Right atrium auricular region (tissue), 2 donors: ENCODE measurements at places on chromosomes 7 and 10.

DNA sequence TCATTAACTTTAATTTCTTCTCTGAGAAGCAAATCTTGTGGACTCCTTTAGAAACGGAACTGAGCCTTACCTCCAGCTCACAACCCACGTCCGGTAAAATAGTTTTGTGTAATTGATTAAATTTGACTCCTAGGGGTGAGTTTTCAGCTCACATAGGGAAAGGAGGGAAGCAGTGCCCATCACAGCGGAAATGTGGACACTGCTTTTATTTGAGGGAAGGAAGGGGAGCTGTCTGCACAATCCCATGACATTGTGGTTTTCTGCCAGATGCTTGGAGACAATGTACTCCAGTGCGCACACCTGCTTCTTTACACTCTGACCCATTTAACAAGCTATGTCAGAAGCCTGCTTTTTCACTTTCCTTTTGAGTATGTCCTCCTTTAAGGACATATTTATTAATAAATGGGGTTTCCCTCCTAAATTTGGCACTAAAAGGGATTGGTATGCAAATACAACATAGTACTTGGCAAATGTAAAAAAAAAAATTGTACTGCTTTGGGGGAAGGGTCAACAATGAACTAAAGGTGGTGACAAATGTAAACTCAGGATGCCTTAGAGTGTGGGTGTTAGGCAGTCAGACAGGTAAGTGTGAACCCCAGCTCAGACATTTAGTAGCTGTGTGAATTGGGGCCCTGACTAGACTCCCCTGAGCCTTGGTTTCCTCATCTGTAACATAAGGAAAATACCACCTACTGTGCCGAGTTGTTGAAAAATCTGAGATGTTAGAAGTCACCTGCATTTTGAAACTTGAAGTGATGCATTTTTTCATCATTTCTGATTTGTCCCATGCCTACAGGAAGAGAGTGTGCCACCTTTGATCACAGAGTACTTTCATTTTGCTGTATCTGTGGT, 90.2 kb upstream of the KLF6 start:
- peak; percentile 57 for DNase-seq

DNA sequence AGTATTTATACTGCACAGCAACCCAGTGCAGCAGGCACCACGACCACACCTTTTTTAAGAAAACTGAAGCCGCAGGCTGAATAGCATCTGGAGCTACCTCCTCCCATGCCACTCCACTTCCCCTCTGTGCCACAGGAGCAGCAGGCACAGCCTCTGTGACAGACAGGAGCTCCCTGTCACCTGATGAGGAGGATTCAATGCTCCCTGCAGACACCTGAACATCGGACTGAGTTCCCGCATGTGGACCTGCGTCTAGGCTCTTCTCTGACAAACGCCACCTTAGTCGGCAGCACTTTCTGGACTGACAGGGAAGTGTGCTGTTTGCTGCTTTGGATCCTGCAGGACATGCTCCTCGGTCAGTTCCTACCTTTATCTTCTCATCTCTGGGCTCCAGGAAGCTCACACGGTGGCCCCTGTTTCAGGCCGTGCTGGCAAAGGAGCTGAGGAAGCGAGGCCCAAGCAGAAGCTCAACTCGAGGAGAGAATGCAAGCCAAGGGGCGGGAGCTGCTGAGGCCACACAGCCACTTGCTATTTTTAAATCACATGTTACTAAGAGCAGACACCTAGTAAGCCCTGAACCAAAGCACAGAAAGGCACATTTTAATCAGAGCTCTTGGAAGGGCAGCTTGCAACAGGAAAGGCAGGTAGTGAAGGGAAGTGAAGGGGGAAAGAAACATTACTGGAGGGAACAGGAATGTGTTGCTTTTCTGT, 56.6 kb downstream of the VOPP1 start:
- no peak for DNase-seq

DNA sequence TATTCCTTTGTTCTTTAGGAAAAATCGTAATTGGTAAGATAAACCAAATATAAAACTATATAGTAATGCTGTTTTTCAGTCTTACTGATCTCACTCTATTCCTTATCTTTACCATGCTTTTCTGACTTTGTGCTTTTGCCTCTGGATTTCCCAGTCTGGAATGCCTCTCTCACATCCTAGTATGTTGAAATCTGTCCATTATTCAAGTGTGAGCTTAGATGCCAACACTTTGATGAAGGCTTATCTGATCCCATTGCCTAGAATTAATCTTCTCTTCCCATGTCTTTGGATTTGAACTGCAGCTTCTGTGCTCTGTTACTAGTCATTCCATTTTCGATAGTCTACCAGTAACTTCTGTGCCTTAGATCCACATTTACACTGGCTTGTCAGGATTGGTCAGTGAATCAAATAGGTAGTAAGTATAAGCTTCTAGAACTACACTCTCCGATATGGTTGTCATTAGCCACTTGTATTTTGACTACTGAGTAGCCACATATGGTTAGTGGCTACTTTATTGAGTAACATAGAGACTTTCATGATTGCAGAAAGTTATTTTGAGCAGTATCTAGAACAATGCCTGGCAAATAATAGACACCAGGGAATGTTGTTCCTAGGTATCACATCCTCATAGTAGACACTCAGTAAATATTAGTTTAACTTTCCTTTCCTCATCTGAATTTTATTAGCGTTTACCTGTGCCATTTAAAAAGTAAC, 92.9 kb downstream of the BMPR1A start:
- no peak for DNase-seq

DNA sequence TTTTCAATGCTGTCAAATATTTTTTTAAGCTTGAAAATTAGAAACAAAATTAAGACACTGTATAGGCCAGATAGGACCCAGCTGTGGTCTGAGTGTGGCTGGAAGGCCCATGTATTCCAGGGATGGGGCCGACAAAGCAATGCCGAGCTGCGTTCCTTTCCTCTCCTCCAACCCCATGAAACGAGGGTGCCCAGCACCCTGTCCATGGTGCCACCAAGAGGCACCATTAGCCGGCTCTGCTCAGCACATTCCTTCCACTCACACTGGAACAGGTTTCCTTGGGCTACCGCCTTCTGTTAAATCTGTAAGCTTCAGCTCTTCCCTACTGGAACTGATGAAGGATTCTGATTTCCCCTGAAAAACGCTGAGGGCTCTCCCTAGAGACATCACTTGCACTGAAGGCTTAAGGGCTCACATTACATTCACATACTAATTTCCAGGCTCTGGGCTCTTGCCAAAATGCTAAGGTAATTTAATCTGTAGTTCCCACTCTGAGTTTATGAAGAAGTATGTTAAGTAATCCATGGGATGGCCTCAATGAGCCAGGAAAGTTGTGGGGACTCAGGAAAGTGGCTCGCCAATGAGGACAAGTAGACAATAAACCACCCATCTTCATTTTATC, 73.7 kb upstream of the CAMK2B start:
- DNase-seq = no peak
